Midbrain (tissue), 1 donor: ENCODE measurements at places on chromosomes 16 and 17.

GRCh38 chr16:497258-497657 lies 30.3 kb upstream of the CAPN15 start:
- DNase-seq, result no peak

DNA sequence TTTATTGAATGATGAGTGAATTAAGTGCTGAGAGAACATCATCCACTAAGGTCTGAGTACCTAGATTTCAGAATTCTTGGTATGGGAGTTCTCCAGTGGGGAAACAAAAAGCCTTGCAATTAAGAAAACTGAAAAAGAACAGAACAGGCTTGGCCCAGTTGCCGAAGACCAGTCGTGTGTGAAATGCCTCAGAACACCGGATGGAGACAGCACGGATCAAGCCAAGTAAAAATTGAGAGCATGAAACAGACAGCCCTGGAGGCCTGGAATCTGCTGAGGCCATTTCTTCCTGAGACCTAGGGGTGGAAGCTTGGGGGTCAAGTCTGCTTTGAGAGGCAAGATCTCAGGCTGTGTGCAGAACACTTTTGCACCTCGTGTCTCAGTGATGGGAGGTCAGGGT lies 43.3 kb downstream of the GRIN2A start:
- DNase-seq, result peak; percentile 12

DNA sequence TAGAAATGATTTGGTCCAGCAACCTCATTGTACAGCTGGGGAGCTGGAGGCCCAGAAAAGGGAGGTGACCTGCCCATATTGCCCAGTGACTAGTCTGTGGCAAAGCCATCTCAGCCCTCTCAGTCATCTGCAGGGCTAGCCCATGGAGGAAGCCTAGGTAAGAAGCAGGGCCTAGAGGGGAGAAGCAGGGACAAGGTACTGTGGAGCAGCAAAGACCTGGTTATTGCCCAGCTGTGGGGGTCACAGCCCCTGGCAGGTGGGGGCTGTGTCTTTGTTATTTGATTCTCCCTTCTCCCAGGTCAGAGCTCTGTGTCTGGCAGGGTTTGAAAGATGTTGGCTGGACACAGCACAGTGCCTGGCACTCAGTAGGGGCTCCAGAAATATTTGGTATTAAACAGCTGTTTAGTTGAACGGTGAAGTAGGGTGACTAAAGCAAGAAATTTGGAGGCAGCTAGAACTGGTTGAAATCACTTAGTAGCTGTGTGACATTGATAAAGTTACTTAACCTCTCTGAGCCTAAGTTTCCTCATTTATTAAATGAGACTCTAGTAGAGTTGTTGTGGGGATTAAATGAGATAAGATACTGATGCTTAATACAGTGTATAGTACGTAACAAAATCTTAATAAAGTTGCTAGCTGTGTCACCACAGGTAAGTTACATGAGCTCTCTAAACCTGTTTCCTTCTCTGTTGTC lies 17.3 kb downstream of the CCR7 start:
- DNase-seq, result no peak

DNA sequence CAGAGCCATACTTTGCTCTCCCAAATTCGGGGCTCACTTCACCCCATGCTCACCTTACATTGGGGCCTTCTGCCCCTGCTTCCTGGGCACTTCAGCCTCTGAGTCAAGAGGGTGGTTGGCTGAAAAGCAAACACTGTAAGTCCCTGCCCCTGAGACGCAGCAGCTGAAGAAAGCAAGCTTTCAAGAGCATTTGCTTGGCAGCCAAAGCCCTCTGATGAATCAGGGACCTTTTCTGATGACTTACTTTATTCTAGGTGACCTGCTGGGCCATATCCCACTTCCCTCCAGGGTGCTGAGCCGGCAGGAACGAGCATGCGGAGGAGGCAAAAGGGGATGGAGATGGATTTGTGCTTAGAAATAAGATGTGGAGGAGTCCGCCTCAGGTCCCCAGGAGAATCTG lies 147.0 kb upstream of the TNRC6C start:
- no peak for DNase-seq

DNA sequence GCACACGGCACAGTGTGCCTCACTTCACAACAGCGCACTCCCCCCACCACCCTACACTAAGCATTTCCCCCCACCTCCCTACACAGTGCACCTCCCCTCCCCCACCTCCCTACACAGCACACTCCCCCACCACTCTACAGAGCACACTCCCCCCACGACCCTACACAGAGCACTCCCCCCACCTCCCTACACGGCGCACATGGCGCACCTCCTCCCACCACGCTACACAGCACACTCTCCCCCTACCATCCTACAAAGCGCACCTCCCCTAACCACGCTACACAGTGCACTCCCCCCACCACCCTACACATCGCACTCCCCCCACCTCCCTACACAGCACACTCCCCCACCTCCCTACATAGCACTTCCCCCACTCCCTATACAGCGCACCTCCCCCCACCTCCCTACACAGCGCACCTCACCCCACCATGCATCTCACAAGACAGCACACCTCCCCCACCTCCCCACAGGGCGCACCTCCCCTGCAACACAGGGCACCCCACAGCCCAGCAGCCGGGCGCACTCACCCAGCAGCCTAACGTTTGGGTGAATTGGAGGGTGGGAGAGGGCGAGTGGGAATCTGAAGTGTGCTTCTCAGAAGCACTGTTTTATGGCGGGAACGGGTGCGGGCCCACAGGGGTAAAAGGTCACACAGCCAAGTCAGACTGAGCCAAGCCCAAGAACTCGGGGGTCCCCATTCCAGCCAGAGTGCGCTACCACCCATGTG lies 10.3 kb downstream of the KNOP1 start:
- DNase-seq, result no peak

DNA sequence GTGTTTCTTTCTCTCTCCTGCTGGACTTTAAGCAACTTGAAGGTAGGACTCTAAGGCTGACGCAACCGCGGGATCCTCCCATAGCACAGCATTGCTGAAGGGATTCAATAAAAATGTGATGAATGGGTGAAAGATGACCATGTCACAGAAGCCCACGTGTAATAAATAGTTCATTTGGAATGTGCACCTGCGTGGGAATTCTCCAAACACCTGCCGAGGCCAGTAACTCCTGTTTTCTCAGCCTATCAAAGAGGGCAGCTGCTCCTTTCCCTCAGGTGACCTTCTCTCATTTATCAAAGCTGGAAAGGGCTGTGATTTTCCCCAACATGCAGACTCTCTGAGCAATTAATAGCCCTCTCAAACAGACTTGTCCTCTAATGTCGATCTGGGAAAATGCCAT lies 235.7 kb downstream of the STX8 start:
- no peak for DNase-seq

GRCh38 chr16:11611871-11612664 lies 25.3 kb upstream of the LITAF start:
- DNase-seq, result no peak

DNA sequence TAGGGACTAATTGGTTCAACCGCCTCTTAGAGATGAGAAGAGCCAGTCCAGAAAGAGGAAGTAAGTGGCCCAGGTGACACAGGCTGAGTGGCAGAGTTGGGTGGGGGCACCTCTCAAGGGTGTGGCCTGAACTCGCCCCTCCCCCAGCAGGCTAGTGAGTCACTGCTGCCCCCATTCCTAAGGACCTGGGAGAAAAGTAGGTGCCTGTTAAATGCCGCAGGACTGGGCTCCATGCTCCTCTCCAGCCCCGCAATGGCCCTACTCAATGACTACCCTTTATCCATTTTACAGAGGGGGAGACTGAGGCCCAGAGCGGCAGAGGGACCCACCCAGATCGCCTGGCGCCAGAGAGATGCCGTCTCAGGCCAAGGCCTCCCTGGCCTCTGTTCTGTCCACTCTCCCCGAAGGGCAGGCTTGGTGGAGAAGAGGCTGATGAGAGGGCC lies 8.1 kb downstream of the TMEM235 start:
- DNase-seq, result no peak
